ENCODE measurements at places on chromosomes 6 and 20. TPM values are rescaled to one million over a fixed set of nuclear protein-coding genes. Genes with fewer than 3 reads are reported as not detected.

OXT gene
- not detected for total RNA-seq

CPXM1 gene
- 0.35 TPM for total RNA-seq

TGM2 gene
- total RNA-seq = 0.35 TPM

TRIM40 gene
- total RNA-seq = not detected

- no peak overlapping the region for H3K4me3 ChIP-seq
- H3K27ac ChIP-seq = no peak overlapping the region
- H3K36me3 ChIP-seq = no peaks in the 10 kb centered on the region
- DNase-seq = no peak
- no peaks in the 10 kb centered on the region for H3K4me1 ChIP-seq
- H3K27me3 ChIP-seq = no peaks in the 10 kb centered on the region
These were observed 374.1 kb upstream of the MANEA start for GRCh38 chr6:95203153-95203754.

GRCh38 chr6:161265554-161265953 lies 8.3 kb downstream of the AGPAT4 start:
- no peak overlapping the region for H3K27ac ChIP-seq
- no peaks in the 10 kb centered on the region for H3K4me1 ChIP-seq
- peaks cover 1% of the 10 kb centered on the region for H3K36me3 ChIP-seq
- H3K27me3 ChIP-seq = no peaks in the 10 kb centered on the region
- H3K4me3 ChIP-seq = no peak overlapping the region
- no peak for DNase-seq

- no peaks in the 10 kb centered on the region for H3K27me3 ChIP-seq
- no peaks in the 10 kb centered on the region for H3K36me3 ChIP-seq
- DNase-seq = no peak
These were observed 665.1 kb downstream of the RNF144B start for GRCh38 chr6:19052219-19052618.

GRCh38 chr6:94367316-94367715 lies 948.0 kb upstream of the EPHA7 start:
- no peak for DNase-seq
- no peaks in the 10 kb centered on the region for H3K4me1 ChIP-seq
- H3K4me3 ChIP-seq = no peak overlapping the region
- no peak overlapping the region for H3K27ac ChIP-seq

DNA sequence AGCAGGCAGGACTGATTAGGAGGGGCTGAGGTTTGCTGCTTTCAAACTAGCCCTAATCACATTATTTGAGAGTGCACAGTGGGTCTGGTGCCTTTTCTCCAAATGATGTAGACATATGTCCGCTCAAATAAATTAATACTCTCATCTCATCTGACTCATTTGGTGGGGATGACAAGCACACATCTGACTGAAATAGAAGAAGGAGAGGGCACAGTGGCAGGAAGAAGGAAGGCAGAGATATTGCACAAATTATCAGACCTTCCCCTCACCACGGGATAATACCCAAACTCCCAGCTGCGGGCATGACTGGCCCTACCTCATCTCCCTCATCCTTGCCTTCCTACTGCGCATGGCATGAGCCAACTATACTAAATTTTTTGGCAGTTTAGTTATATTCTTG lies 33.9 kb upstream of the TNFRSF21 start:
- peaks cover 8% of the 10 kb centered on the region for H3K27me3 ChIP-seq
- H3K4me3 ChIP-seq = no peak overlapping the region
- H3K36me3 ChIP-seq = no peaks in the 10 kb centered on the region
- H3K27ac ChIP-seq = no peak overlapping the region
- H3K4me1 ChIP-seq = no peaks in the 10 kb centered on the region
- DNase-seq = no peak

- no peaks in the 10 kb centered on the region for H3K27me3 ChIP-seq
- H3K4me3 ChIP-seq = no peak overlapping the region
- peaks cover 13% of the 10 kb centered on the region for H3K4me1 ChIP-seq
These were observed 123.5 kb upstream of the PREP start for GRCh38 chr6:105526225-105526872.

- H3K4me3 ChIP-seq = no peak overlapping the region
- DNase-seq = no peak
- no peaks in the 10 kb centered on the region for H3K36me3 ChIP-seq
- no peaks in the 10 kb centered on the region for H3K27me3 ChIP-seq
These were observed 272.8 kb downstream of the MAFB start for GRCh38 chr20:40416274-40416673.

Data from activated CD8-positive, alpha-beta memory T cell treated with anti-CD3 and anti-CD28 coated beads, Interleukin-2, amount 10 ng/mL, durations not matched to agents 7 days and 5 days (primary cell).